ENCODE measurements at places on chromosomes 7 and 10. TPM values are rescaled to one million over a fixed set of nuclear protein-coding genes. Genes with fewer than 3 reads are reported as not detected.

Gene CYP2W1
- polyA plus RNA-seq = 0.85 TPM

- DNase-seq = no peak
Observed at GRCh38 chr7:151885202-151885580, 8.3 kb upstream of the PRKAG2 start.

GRCh38 chr10:132321726-132322125, 10.3 kb upstream of the LRRC27 start:
- no peak for DNase-seq

GRCh38 chr7:32078824-32079223, 8.6 kb upstream of the PDE1C start:
- no peak for DNase-seq

- DNase-seq = no peak
Observed at GRCh38 chr10:94747838-94748237, 14.6 kb upstream of the CYP2C19 start.

GRCh38 chr10:131396121-131397050, 84.9 kb upstream of the TCERG1L start:
- DNase-seq = peak; percentile 74

DNA sequence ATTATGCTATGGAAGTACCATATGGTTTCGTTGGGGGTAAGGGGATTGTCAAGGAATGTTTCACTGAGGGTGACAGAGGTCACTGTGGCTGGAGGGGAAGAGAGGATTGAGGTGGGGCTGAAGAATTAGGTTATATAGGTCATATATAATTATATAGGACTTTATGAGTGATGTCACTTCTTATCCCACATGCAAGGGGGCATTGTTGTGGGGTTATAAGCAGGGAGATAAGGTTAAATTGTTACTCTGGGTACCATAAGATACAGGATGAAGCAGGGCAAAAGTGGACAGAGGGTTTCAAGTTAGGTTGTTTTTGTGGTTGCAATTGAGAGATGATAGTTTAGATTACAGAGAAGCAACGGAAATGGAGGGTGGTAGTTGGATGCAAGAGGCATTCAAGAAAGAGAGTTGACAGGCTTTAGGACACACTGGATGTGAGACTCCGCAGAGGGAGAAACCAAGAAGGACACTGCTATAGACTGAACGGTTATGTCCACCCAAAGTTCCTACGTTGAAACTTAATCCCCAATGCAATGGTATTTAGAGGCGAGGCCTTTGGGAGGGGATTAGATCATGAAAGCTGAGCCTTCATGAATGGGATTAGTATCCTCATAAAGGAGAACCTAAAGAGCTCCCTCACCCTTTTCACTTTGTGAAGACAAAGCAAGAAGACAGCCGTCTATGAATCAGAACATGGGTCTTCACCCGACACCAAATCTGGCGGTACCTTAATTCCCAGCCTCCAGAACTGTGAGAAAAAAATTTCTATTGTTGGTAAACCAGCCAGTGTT, 7.0 kb upstream of the PRR15 start:
- no peak for DNase-seq

GRCh38 chr7:68720697-68721096, 877.6 kb upstream of the AUTS2 start:
- DNase-seq = no peak

- no peak for DNase-seq
Observed at GRCh38 chr10:117137031-117137910, 799 bp downstream of the VAX1 start.

DNA sequence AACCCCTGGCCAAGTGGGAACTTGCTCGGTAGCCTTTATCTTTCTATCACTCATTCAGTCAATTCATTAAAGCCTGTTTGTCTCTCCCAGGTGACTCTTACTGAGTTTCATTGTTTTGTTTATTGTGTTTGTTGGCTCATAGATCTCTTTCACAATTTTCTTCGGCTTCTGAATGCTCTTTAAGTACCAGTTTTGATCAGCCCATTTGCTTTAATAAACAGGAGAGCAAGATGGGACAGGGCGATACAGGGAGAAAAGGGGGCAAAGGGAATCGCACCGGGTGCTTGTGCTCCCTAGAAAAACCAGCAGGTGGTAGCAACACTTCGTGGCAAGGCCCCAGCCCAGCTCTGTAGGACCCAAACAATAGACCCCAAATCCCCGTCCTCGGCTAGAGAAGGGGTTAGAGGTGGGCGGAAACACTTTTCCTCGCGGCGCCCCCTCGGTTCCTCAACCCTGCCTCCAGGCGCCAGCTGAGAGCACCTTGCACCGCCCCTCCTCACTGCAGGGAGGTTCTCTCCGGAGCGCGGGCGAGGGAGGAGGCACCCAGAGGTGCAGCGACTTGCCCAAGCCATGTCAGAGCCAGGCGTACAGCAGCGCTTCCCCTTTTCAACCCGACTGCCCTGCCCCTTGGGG, 1.0 kb upstream of the EPHB6 start:
- DNase-seq = peak; percentile 90

GRCh38 chr7:39051707-39052106, 74.0 kb downstream of the POU6F2 start:
- DNase-seq = no peak

DNA sequence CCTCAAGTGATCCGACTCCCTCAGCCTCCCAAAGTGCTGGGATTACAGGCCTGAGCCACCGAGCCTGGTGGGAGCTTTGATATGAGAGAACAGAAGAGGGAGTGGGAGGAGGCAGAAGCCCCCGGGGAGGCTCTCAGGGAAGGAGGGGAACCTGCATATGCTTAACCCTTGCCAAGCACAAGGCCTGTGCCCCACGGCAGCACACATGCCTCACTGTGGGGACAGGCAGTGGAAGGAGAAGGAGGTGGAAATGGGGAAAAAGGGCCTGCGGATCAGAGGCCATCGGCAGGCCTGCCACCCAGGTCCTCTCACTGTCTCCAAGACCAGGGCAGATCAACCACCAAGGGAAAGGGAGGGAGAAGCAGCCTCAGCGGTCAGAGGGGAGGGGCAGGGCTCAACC, 7.2 kb upstream of the GRID1 start:
- no peak for DNase-seq
